ENCODE measurements at places on chromosomes 12 and 14. TPM values are rescaled to one million over a fixed set of nuclear protein-coding genes. Genes with fewer than 3 reads are reported as not detected.

Gene AQP6
- 0.10 TPM for total RNA-seq

Gene BIN2
- total RNA-seq: 0.38 TPM

Gene LRP1-AS
- total RNA-seq: not detected

Gene C1S
- 59.7 TPM for total RNA-seq

Gene CIT
- 5.3 TPM for total RNA-seq

Gene SIRT4
- total RNA-seq: 3.1 TPM

Gene SLC22A17
- 18.7 TPM for total RNA-seq

Gene GPR132
- total RNA-seq: 1.3 TPM

Gene GPR65
- total RNA-seq: 0.23 TPM

Gene ST8SIA1
- total RNA-seq: 8.5 TPM

Gene KRT77
- total RNA-seq: 659 TPM

Gene GPR162
- 1.3 TPM for total RNA-seq

Gene PRPH
- 1.4 TPM for total RNA-seq

Gene RNU6-7
- total RNA-seq: not detected

Gene EPYC
- total RNA-seq: not detected
